ENCODE measurements at places on chromosomes 7 and 10.

- no peak for DNase-seq
These were observed 2.2 kb downstream of the KLHL7 start for GRCh38 chr7:23107781-23108180.

DNA sequence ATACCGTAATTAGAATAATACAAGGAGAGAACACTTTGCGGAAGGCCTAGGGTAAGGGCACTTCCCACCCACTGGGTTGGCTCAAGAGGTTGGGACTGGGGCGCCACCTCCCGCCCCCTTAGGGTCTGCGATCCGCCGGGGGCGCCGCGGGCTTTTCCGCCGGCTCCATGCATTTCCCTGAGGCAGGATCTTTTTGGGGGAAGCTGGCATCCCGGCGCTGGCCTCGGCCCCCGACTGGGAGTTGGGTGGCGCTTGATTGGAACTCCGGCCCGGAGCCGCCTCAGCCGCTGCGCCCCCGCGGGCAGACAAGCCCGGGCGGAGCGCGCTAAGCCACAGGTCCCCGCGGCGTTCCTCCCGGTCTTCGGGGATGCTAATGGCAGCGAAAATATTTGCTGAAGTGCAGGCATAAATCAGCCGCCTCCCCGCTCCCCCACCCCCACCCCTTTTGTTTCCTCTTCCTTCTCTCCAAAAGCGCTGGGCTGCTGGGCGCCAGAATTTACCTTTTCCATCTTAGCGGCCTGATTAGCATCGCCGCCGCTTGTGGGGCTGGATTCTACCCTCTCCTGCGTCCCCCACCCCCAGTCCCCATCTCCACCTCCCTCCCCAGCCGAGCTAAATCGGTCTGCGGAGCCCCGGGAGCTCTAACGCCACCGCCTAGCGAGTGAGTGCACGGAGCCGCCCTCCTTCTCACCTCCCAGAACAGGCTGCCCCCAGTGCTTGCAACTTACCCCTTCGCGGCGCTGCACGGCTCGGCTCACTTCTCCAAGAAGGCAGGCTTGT, 5.1 kb downstream of the UNC5B start:
- DNase-seq = no peak

DNA sequence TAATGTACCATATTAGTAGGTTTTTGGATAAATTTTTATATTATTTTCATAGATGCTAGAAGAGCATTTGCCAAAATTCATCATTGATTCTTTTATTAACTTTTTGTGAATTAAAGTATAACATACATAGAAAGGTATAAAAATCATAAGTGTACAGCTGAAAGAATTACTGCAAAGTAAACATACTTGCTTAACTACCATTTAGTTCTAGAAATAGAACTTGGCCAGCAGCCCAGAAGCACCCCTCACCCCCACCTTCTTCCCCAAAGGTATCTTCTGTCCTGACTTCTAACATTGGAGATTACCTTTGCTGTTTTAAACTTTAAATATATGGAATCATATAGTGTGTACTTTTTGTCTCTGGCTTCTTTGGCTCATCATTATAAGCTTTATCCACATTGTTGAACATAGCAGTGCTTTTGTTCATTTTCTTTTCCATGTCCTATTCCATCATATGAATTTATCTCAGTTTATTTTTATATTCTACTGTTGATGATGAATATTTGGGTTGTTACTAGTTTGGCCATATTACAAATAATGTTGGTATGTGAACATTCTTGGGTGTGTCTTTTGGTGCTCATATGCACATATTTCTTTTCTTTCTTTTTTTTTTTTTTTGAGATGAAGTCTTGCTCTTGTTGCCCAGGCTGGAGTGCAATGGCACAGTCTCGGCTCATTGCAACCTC, 142.8 kb downstream of the ADK start:
- DNase-seq = peak; percentile 87

DNA sequence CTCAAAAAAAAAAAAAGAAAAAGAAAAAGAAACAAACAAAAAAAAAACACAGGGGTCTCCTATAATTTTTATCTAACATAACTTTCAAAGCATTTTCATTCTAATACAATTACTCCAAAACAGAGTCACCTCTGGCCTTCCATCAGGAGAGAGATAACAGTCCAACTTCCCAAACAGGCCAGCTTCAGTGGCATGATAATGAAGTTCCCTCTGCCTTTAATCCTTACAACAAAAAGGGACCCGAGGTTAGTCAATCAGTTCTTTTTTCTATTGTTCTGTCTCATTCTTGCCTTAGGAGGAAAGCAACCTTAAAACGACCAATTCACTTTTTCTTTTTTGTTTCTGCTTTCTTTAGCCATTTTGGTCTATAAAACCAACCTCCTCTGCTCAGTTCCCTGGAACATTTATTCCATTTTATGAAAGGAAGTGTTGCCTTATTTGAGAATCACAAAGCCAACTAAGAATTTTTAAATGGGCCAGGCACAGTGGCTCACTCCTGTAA, 16.5 kb upstream of the FXYD4 start:
- DNase-seq = no peak

DNA sequence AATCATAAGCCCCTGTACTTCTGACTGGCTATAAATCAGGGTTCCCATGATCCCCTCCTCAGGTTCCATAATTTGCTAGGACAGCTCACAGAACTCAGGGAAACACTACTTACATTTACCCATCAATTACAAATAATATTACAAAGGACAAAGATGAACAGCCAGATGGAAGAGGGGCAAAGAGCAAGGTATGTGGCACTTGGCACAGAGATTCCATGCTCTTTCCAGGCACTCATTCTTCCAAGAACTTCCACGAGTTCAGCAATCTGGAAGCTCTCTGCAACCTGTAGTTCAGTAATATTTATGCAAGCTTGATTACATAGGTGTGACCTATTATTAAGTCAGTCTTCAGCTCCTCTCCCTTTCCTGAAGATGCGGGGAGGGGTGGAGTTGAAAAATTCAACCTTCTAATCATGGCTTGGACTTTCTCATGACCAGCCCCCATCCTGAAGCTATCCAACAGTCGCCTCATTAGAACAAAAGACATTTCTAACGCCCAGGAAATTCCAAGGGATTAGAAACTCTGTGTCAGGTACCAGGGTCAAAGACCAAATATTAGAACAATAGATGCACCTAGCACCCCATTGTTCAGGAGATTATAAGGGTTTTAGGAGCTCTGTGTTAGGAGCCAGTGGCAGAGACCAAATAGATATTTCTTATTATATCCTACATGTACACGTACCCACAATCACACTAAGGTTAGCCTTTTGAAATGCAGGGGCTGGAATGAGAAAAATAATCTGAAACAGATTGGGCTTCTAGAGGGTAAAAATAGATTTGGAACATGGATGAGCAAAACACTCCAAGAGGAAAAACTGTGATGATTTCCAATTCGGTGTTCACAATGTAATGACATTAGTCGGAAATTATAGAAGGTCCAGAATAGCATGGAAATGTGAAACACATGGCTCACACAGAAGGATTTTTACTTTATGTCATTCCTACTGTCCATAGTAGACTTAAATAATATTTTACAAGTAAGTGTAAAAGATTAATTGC, 7.0 kb downstream of the ANKMY2 start:
- no peak for DNase-seq

DNA sequence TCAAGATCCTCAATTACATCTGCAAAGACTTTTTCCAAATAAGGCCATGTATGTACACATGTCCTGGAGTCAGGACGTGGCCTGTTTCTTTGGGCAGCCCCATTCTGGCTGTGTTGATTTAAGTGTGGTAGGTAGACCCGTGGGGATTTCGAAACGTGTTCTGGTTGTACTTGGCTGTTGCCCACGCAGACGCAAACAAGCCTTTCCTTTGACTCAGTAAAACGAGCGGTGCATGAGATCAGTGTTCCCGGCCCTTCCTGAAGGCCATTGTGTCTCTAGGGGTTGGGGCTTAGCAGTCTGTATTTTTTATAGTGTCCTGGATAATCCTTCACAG, 64.8 kb upstream of the DNAJB6 start:
- DNase-seq = peak; percentile 99

GRCh38 chr10:110827875-110828274, 43.9 kb upstream of the PDCD4 start:
- no peak for DNase-seq

GRCh38 chr10:44966816-44967509, 7.4 kb downstream of the RASSF4 start:
- no peak for DNase-seq

- peak; percentile 13 for DNase-seq
These were observed 109.8 kb upstream of the IL6 start for GRCh38 chr7:22617166-22617565.

DNA sequence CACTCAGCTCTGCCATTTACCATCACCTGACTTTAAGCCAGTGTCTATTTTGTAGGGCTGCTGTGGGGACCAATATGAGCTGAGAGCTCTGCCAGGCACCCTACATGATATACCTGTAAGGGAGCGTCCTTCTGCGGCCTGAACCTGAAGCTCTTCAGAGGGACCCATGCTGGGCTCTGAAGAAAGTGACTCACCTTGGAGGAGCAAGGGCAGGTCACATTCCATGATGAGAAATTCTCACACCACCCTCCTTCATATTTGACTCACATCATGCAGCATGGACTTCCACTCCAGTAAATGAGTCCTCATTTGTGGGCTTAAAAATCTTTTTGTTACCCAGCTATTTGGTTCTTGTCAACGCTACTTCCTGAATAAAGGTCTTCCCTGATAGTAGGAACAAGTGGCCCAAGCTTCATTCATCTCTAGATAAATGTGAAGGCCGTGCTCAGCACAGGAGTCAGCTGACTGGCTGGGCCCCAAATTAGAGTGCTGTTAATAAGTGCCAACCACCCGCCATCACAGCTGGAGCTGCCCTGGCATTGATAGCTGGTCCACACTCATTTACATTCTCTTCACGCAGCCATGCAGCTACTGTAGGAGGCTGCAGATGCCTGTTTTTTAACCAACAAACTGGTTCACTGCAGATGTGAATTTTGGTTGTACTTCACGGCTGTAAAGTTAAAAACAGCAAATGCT, 78.4 kb downstream of the RNF216 start:
- peak; percentile 81 for DNase-seq

Measured in fibroblast of lung (primary cell).